ENCODE measurements at places on chromosomes 12 and 14.

GRCh38 chr14:106187216-106187615 lies 660.8 kb downstream of the TMEM121 start:
- no peak for DNase-seq

GRCh38 chr12:14850929-14851663 lies 7.8 kb upstream of the ART4 start:
- no peak for DNase-seq

DNA sequence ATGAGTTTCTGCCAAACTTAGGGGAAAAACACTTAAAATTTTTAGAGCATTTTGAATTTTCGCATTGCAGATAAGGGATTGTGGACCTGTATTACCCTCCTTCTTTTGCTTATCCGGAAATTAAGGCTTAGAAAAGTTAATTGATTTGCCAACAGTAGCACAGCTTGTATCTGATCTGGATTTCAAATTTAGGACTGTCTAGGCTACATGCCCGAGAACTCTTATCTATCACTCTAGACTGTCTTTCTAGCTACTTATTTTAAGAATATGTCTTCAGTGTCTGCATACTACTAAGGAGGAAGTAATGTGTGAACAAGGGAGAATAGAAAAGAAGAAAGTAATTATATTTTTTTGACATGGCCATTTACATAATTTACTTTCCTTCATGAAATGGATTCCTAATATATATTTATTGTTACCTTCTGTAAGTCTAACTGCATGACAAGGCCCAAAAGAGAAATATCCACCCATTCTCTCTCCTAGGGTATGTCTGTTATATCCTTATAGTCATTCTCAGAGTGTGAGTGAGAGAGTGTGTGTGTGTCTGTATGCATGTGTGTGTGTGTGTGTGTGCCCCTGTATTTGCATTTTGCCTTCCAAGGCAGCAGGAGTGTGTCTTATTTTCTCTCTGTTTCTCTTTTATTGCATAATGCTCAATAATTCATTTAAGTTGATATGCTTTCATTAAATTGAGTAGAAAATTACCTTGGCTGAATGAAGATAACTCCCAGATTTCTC lies 132.1 kb downstream of the SLC5A8 start:
- no peak for DNase-seq

- no peak for DNase-seq
Observed at GRCh38 chr12:93484315-93484981, 17.1 kb downstream of the MRPL42 start.

DNA sequence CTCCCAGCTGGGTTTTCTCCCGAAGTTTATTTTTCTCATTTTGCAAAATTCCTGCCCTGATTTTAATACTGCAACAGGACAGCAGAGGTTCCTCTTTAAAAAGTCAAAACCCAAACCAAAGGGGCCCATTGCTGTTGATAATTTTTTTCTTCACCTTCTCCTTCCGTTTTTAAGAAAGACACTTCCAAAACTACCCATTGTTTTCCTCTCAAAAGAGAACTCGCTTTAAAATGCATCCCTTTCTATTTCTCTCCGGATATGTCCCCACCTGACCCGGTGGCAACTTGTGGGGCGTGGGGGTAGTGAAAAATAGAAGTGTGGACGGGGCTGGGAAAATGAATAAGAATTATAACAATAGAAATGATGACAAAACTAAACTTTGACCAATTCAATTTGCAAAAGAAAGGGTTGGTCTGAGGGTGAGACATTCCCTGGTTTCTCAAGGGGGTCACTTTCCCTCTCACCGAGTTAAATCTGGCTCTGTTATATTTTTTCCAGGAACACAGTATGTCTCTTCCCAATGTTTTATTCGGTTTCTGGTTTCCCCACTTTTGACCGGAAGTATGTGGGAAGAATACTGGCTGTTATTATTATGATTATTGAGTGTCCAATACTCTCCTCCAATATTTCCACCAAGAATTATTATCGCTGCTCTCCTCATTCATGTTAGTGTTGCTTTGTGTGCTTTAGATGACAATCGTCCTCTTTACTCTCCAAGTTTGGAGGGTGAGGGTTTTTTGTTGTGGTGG lies 4.1 kb upstream of the TBX5 start:
- DNase-seq, result no peak
